ENCODE measurements at places on chromosomes 11 and 22.

DNA sequence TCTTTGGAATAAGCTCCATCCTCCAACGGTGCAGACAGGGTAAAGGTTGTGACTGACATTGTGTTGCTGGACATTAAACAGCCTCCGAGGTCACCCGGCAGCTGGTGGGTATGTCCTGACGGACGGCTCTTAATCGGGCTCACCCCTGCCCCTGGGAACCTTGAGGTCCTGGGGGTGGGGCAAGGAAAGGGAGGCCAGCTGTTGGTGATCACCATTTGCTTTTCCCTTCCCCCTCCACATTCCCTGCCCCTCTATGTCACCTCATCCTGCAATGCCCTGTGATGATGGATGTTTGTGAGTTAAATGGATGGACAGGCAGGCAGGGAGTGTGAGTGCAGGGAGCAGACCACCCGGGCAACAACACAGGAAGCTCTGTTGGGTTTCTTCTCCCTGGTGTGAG, 26.3 kb downstream of the APLNR start:
- DNase-seq: no peak

DNA sequence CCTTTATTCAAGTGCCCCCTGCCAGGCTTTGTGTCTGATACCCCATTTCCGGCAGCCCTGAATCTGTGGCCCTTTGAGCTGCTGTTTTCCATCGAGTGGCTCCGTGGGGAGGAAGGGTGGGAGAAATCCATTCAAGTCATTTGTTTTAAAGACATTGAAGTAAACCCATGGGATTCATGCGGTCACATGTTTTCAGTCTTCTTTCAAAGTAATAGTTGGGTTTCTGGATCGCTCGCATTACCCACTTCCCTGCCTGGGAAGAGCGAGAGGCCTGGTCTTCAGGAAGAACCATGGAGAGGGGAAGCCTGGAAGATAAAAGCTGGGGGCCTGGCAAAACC, 14.4 kb downstream of the DAGLA start:
- no peak for DNase-seq

GRCh38 chr11:36316049-36316448, 20.0 kb downstream of the PRR5L start:
- no peak for DNase-seq

DNA sequence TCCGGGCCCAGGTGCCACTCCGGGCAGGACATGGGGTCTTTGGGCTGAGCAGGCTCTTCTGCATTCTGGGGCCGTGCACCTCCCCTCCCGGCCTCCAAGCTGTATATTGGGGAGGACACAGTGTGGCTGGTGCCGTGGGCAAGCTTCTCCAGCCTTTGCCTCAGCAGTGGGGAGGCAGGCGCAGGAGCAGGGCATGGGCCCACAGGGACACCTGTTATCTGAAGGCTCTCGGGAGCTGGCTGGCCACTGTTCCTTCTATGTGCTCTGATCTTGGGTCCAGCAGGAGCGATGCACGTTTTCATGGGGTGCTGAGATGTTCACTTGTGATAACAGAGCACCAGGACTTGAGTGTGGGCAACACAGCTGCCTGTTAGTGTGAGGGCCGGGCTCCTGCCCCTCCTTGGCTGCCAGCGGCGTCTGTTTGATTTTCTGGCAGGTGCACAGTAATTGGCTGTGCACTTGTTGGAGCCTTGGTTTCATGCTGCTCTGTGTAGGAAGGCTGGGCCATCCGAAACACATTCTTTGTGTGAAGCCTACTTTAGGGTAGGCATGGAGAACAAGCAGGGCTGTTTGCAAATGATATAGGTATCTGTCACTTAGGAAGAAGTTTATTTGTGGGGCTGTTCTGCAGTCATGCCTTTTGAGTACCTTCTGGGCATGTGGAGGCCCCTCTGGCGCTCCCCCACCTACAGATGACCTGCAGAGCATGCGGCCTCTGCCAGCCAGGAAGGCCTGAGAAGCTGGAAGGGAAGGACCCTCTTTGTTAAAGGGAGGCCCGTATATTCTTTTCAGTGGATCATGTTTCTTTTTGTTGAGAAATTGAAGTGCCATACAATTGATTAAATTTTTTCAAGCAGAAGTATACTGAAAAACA, 201.5 kb downstream of the TBC1D22A start:
- no peak for DNase-seq

GRCh38 chr11:60589611-60590010, 74.4 kb downstream of the MS4A13 start:
- no peak for DNase-seq

GRCh38 chr11:61690706-61691379, 10.7 kb downstream of the DAGLA start:
- no peak for DNase-seq

DNA sequence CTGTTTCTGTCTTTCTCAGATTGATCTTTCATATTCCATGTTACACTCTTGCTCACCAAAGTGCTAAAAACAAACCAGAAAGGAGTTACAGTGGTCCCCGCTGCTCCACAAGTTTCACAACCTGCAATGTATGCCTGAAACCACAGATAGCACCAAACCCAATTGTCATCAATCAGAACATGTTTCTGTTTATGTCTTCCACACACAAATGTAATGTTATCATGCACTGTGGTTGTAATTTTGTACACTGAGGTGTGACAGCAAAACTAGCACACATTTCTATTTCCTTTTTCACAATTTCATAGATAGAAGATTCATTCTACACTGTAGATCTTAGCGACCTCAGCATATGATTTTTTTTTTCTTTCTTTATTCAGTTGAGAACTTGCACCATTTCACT, 1045.9 kb upstream of the RAG2 start:
- DNase-seq: no peak

DNA sequence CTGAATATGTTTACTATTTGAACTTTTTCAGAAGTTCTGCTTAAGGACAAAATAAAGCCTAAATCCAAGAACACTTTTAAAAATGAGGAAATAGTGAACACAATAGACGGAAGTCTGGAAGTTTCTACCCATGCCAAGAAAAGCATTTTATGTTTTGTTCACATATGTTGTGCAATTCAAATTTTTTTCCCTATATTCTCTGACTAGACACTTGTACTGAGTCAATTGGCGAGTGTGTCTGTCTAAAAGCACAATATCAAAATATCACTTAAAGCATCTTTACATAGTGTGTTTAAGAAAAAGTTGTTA, 29.2 kb downstream of the INCENP start:
- DNase-seq: no peak

- no peak for DNase-seq
These were observed 75.6 kb downstream of the IGLL1 start for GRCh38 chr22:23504516-23504915.

- peak; percentile 64 for DNase-seq
These were observed 48.4 kb downstream of the GRAMD1B start for GRCh38 chr11:123478352-123478987.

- no peak for DNase-seq
These were observed 13.2 kb upstream of the SHISAL1 start for GRCh38 chr22:44325718-44326490.

GRCh38 chr22:33756508-33756949, 163.7 kb downstream of the LARGE1 start:
- DNase-seq: no peak

DNA sequence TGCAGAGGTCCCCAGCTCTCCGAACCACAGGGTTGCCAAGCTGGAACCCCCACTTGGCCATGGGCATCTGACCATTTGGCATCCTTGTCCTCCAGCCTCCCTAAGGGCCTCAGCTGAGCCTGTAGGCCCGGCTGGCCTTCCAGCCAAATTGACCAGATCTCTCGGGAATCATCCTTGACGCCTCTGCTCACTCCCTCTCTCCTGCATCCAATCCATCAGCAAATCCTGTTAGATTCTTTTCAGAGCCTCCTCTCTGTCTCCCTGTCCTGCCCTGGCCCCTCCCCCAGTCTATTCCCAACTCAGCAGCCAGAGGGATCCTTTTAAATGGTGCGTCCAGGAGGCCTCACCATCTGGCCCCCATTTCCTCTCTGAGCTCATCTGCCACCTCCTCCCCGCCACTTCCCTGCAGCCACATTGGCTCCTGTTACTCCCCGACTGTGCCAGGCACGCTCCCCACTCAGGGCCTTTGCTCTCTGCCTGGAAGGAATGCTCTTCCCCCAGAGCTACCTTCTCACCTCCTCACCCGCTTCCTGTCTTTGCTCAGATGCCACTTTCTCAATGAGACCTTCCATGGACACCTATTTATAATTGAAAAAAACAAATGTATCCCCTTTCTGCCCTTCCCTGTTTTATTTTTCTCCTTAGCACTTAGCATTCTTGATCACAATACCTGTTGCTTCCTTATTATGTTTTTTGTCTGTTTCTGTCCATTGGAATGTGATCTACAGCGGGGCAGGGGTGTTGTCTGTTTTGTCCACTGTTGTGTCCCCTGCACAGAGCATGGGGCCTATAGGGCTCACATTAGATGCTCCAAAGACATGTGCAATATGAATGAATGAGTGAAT, 78.1 kb downstream of the NFAM1 start:
- DNase-seq: no peak

GRCh38 chr11:106463154-106463553, 385.7 kb downstream of the AASDHPPT start:
- no peak for DNase-seq

GRCh38 chr22:47194476-47195155, 432.2 kb downstream of the TBC1D22A start:
- DNase-seq: no peak

DNA sequence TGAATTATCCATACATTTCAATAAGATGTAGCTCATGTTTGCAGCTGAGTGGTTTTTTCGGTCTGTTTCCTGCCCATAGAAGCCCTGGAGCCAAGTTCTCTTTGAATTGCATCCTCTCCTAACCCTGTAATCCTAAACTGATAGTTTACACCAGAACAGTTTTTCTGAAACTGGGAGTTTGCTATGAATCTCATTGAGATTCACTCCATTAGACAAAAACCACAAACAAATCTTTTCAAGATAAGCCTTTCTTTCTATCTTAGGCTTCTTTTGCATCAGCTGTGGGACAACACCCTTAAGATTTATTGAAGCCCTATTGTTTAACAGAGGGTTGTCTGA, 324.8 kb downstream of the DYNC2H1 start:
- DNase-seq: no peak

- no peak for DNase-seq
These were observed 55.0 kb upstream of the ARHGAP32 start for GRCh38 chr11:129247135-129247534.

GRCh38 chr22:24601217-24602104, 1.5 kb upstream of the GGT1 start:
- DNase-seq: peak; percentile 4

DNA sequence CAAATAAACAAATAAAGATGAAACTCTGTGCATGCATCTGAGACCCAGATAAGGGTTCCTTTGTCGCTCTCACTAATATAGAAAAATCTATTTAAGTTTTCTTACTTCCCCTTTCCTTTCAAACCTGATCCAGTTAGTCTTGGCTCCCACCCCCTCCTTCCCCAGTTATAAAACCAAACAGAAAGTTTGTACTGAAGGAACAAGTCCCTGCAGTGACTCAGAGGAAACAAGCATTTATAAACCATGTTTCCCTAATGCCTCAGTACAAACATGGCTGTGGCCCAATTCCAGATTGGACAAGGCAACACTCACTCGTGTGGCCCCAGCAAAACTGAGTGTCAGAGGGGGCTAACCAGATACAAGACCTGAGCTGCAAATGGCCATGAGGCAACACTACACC, 65.5 kb upstream of the ARHGAP20 start:
- DNase-seq: no peak

DNA sequence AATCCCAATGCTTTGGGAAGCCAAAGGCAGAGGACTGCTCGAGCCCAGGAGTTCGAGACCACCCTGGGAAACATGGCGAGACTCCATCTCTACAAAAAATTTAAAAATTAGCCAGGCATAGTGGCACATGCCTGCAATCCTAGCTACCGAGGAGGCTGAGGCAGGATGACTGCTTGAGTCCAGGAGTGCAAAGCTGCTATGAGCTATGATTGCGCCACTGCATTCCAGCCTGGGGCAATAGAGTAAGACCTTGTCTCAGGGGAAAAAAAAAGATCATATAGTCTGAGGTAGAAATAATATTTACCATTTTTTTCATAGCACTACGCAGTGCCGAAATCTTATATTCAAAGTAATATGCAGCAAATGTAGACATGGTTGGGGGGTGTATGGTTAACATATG, 47.8 kb downstream of the MRTFA start:
- no peak for DNase-seq

- DNase-seq: no peak
These were observed 11.6 kb downstream of the SLC3A2 start for GRCh38 chr11:62892077-62892922.

- DNase-seq: no peak
These were observed 232.9 kb upstream of the NCAM1 start for GRCh38 chr11:112728288-112728687.

- DNase-seq: peak; percentile 57
These were observed 1.0 kb upstream of the TOB2 start for GRCh38 chr22:41447435-41448188.

GRCh38 chr11:61978703-61979661, 11.5 kb upstream of the FTH1 start:
- DNase-seq: no peak

All from CD4-positive, alpha-beta T cell treated with Interleukin-12 subunit alpha and Interleukin-12 subunit beta, for 1 hour (primary cell).